ENCODE measurements at places on chromosomes 5 and 9. TPM values are rescaled to one million over a fixed set of nuclear protein-coding genes. Genes with fewer than 3 reads are reported as not detected.
A peak's percentile ranks its signal among the peaks of the same experiment; 100 is the strongest.

DNA sequence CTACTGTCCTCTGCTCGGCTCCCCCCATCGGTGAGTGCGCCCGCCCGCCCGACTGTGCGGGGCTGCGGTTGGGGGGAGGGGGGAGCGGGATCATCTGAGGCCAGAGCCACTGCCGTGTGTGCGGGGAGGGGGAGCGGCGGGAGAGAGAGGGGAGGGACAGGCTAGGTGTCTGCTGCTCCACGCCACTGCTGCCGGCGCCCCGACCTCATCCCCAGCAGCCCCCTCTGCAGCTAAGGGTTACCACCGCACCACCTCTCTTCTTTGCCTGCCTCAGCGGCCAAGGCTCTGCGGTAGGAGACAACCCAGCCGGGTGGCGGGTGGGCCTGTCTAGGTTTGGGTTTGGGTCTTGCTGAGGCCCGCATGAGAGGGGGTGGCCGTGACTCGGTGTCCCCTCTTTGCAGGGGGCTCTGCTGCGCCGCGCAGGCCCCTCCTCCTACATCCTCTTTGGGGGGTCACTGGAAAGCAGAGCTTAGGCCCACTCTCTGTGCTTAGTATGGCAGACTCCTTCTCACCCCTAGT, 670 bp upstream of the PURA start:
- H3K27me3 ChIP-seq = no peaks in the 10 kb centered on the region
- peak; percentile 22 for DNase-seq
- peaks cover 45% of the 10 kb centered on the region for H3K4me1 ChIP-seq
- H3K27ac ChIP-seq = peak overlapping the region; percentile 92
- H3K36me3 ChIP-seq = no peaks in the 10 kb centered on the region
- peak overlapping the region; percentile 79 for H3K4me3 ChIP-seq

DNA sequence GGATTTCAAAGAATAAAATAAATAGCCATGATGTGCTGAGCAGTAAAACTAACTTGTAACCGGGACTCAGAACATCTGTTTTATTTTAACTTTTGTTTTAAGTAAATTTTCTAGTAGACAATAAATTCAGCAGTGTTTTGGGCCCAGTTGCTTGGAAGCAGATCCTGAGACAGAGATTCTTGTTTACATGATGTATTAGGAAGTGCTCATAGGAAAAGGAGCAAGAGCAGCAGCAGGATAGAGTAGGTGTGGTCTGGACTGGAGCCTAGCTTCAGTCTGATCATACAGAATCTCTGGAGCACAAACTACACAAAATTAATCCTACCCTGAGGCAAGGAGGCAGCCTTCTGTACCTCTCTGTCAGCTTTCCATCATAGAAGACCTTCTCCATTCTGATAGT, 139.2 kb upstream of the CCNH start:
- no peak overlapping the region for H3K27ac ChIP-seq
- H3K36me3 ChIP-seq = no peaks in the 10 kb centered on the region
- DNase-seq = no peak
- H3K4me1 ChIP-seq = no peaks in the 10 kb centered on the region

DNA sequence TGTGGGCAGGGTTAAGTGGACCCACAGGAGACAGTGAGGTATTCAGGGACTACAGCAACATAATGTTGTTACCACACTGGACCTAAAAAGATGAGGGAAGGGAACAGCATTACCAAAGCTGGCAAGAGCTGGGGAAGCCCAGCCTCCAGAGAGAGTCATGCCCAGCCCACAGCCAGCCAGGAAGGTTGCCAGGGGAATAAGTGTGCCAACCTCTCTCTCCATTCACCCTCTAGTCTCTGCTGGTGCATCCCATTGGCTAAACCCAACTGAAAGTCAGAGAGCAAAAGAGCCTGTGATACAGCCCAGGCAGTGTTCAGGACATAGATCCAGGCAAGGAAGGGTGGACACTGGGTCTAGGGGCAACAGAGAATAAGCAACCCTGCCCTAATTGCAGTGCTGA, 35.8 kb upstream of the AFAP1L1 start:
- H3K4me3 ChIP-seq = no peak overlapping the region
- DNase-seq = no peak
- peaks cover 3% of the 10 kb centered on the region for H3K36me3 ChIP-seq
- no peaks in the 10 kb centered on the region for H3K4me1 ChIP-seq
- H3K27ac ChIP-seq = no peak overlapping the region

DNA sequence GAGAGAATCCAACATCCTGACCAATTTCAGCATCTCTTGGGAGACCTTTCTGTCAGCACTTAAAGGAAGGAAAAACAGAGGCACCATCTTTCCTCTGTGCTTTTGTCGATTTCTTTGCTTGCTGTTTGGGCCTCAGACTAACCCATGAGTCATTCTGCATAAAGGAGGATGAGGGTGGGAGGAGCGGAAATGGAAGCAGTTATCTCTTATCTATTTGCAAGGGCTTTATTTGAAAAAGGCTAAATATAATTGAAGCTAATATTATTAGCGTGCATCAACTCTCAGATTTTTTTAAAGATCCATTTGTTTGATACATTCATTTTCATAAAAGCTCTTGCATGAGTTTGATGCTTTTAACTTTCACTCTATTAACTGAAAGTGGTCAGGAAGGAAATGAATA, 72.9 kb downstream of the ZNF622 start:
- H3K27ac ChIP-seq = no peak overlapping the region
- DNase-seq = no peak
- no peaks in the 10 kb centered on the region for H3K36me3 ChIP-seq
- no peaks in the 10 kb centered on the region for H3K4me1 ChIP-seq

DNA sequence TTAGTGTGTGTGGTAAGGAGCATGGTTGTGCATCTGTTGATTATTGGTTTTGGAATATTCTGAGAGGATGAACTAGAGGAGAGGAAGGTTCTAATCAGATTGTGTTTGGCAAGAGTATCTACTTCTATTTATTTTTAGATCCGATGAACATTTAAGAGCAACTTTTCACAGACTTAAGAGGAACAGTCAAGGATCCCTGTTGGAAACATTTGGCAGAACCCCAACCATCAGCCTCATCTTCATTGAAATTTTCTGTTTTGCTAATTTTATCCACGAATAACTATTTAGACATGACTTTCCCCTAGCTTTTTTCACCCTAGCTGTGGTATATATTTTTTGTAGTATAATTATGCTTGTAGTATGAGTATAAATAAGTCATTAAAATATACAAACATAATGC, 868.5 kb downstream of the MAT2B start:
- peaks cover 6% of the 10 kb centered on the region for H3K4me1 ChIP-seq
- DNase-seq = peak; percentile 19
- H3K4me3 ChIP-seq = no peak overlapping the region
- H3K36me3 ChIP-seq = no peaks in the 10 kb centered on the region
- no peaks in the 10 kb centered on the region for H3K27me3 ChIP-seq

DNA sequence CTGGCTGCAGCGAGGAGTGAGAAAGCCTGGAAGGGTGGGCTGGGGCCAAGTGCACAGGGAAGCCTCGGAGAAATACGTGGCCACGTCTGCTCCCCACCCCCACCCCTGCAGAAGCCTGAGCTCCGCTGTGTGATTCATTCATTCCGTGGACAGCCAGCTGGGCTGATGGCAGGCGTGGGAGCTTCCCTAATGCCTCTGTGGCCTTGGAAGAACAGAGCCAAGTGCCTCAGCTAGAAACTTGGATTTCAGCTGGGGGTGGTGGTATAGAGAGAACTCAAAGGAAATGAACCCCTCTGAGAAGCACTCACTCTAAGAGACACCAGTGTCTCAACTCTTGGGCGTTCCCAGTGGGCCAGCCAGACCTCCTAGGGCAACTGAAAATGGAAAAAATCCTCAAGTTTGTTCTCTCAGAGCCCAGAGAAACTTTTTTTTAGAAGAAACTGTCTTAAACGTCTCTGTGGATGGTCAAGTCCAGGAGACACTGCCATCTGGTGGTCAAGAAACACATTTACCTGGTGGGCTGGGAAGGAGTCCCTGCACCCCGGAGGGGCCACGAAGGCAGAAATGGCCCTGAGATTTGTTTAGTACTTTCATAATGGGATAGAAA, 18.0 kb downstream of the ATOX1 start:
- no peaks in the 10 kb centered on the region for H3K27me3 ChIP-seq
- H3K4me3 ChIP-seq = no peak overlapping the region
- H3K27ac ChIP-seq = peak overlapping the region; percentile 9
- no peaks in the 10 kb centered on the region for H3K36me3 ChIP-seq
- peak; percentile 59 for DNase-seq

- no peaks in the 10 kb centered on the region for H3K36me3 ChIP-seq
- H3K27ac ChIP-seq = no peak overlapping the region
- DNase-seq = no peak
- no peaks in the 10 kb centered on the region for H3K27me3 ChIP-seq
Observed at GRCh38 chr5:756865-757345, 27.6 kb downstream of the ZDHHC11B start.

- DNase-seq = no peak
- H3K27me3 ChIP-seq = no peaks in the 10 kb centered on the region
- no peaks in the 10 kb centered on the region for H3K36me3 ChIP-seq
Observed at GRCh38 chr5:175614223-175614815, 43.6 kb upstream of the HRH2 start.

DNA sequence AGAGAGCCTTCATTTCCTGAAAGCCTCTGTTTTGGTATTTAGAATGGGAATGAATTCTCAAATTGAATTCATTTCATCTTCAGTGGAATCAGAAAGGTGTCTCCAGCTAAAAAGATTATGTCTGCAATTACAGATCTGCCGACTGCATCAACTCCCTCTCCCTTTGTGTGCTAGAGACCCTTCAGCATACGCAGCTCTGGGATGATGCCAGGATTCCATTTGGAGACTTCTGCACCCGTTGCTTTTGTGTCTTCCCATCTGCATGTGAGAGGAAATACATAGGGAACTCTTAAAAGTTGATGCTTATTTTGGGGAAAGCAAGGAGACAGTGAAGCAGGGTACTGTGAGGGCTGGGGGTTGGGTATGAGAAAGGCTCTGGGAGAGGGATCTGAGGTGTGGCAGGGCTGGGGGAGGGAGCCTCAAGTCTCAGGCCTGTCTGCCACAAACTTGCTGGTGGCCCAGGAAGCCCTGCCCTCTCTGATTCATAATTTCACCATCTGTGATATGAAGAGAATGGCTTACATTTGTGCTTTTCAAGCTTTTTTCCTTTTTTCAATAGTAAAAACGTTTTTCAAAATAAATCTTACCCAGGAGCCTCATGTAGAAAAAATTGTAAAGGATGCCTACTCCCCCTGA, 89.7 kb upstream of the SAP30L start:
- H3K4me1 ChIP-seq = peaks cover 29% of the 10 kb centered on the region
- no peak overlapping the region for H3K27ac ChIP-seq
- H3K27me3 ChIP-seq = no peaks in the 10 kb centered on the region
- H3K4me3 ChIP-seq = no peak overlapping the region
- no peaks in the 10 kb centered on the region for H3K36me3 ChIP-seq
- DNase-seq = no peak

- peaks cover 65% of the 10 kb centered on the region for H3K4me1 ChIP-seq
- H3K27ac ChIP-seq = peak overlapping the region; percentile 98
- H3K36me3 ChIP-seq = no peaks in the 10 kb centered on the region
- H3K27me3 ChIP-seq = no peaks in the 10 kb centered on the region
- H3K4me3 ChIP-seq = no peak overlapping the region
Observed at GRCh38 chr9:129143031-129143927, 32.1 kb downstream of the PTPA start.

- no peak for DNase-seq
- no peaks in the 10 kb centered on the region for H3K27me3 ChIP-seq
- no peaks in the 10 kb centered on the region for H3K36me3 ChIP-seq
- peaks cover 28% of the 10 kb centered on the region for H3K4me1 ChIP-seq
- H3K27ac ChIP-seq = peak overlapping the region; percentile 98
Observed at GRCh38 chr9:86282979-86283535, 719 bp upstream of the ISCA1 start.

DNA sequence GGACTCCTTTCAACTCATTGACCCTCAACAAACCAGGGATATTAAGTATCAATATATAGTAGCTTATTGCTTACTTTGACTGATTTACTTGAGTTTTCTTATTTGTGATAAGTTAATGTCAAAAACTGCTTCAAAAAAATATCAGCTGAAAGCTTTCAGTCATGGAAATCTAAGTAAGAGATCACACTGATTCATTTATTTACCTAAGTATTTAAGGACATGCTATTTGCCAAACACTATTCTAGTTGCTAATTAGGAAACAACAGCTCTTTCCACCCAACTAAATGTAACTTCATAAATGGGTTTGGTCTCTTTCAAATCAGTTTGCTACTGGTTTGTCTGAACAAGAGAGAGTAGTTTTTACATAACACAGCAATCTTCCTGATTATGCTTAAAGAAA, 48.2 kb downstream of the CHD1 start:
- no peaks in the 10 kb centered on the region for H3K4me1 ChIP-seq
- H3K27me3 ChIP-seq = no peaks in the 10 kb centered on the region
- DNase-seq = no peak
- H3K27ac ChIP-seq = no peak overlapping the region
- no peak overlapping the region for H3K4me3 ChIP-seq

GRCh38 chr9:103281126-103281525, 286.0 kb downstream of the CYLC2 start:
- H3K27ac ChIP-seq = no peak overlapping the region
- no peak for DNase-seq
- H3K4me3 ChIP-seq = no peak overlapping the region

DNA sequence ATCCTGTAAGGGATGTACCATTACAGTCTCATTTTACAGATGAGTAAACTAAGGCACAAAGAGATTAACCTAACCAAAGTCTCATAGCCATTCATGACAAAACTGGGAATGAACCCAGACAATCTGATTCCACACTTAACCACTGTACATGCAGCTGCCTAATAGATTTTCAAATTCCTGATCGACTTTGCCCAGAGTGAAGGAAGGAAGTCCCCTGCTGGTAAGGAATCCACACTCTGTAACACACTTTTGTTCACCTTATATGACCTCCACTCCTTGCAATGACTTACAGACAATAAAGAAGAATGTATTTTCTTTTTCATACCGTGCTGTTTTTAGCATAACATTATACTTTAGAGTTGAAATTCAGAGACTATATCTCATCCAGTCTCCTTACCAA, 31.3 kb upstream of the PLPP6 start:
- H3K27ac ChIP-seq = no peak overlapping the region
- no peak for DNase-seq
- H3K36me3 ChIP-seq = no peaks in the 10 kb centered on the region
- no peaks in the 10 kb centered on the region for H3K27me3 ChIP-seq
- H3K4me1 ChIP-seq = no peaks in the 10 kb centered on the region

DNA sequence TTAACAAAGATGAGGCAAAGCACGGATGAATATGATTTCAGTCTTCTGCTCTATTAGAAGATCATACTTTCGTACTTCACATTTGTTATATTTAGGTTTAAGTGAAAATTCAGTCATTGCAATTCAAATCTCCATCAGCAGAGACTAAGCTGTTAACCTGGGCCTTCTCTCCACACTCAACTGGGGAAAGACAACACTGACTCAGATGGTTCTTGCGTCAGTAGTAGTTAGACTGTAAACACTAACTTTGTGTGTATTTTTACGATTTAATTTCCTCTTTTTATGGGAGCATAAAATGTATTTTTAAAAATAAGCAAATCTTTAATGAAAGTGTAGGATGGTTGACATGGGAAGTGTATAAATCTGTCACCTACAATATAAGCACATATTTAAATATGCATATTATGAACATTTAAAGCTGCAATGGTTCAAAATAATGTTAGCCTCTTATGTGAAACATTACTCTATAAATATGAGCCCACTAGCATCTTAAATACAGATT, 42.7 kb upstream of the ZNF608 start:
- no peaks in the 10 kb centered on the region for H3K27me3 ChIP-seq
- H3K27ac ChIP-seq = no peak overlapping the region
- H3K4me3 ChIP-seq = no peak overlapping the region

- peak overlapping the region; percentile 89 for H3K27ac ChIP-seq
- H3K36me3 ChIP-seq = no peaks in the 10 kb centered on the region
- DNase-seq = peak; percentile 94
- no peaks in the 10 kb centered on the region for H3K27me3 ChIP-seq
- H3K4me3 ChIP-seq = no peak overlapping the region
Observed at GRCh38 chr9:130766021-130766926, 68.8 kb upstream of the ABL1 start.

Gene ITGA2
- total RNA-seq = 3.6 TPM

Gene CDKN2B-AS1
- total RNA-seq = 0.56 TPM

Gene SGCD
- 8.8 TPM for total RNA-seq
